Activated CD8-positive, alpha-beta memory T cell treated with anti-CD3 and anti-CD28 coated beads for 48 hours (primary cell): ENCODE measurements at places on chromosomes 1 and 21.

GRCh38 chr1:10975567-10976326, 36.7 kb upstream of the TARDBP start:
- DNase-seq, result no peak

DNA sequence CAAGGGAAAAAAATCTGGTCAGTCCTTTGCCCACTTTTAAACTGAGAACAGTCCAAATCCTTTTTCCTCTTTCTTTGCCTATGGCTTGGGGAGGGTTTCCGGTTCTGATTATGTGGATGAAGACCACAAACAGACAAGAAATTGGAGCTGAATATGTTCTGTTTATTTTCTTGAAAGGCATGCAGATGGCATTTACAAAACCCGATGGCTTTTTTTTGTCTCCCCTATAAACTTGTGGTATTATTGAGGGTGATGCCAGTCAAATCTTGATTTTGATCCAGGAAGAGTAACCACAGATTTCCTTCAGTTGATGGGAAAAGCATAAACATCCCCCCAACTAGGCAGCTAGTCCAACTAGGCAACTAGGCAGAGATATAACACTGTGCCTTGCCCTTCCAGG, 38.9 kb downstream of the PLPP3 start:
- no peak for DNase-seq

DNA sequence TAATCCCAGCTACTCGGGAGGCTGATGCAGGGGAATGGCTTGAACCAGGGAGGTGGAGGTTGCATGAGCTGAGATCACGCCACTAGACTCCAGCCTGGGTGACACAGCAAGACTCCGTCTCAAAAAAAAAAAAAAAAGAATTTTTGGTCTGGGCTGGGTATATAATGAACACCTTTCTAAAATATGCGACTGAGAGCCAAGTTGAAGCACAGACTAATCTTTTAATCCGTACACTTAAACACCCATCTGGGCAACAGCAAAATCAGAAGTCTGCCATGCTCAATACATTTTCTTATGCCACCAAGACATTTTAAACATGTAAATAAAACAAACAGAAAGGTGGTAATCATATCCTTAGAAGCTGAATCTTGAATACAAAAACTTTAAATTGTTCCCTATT, 31.6 kb upstream of the ABCB10 start:
- no peak for DNase-seq

DNA sequence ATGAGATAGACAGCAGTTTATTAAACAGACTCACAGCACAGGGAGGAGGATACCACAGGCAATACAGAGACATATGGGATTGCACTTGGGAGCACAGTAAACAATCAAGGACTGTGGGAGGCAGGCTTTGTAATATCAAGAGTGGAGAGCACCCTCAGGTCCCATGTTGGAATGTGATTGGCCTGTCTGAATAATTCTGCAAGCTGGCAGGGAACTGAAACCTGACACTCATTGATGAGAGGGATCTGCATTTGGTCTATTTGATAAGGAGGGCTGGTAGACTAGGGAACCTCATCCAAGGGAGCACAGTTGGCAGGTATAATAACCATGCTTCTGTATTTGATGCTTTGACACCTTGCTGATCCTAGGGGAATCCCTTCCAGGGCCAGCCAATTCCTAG, 69.9 kb upstream of the PRMT6 start:
- no peak for DNase-seq

GRCh38 chr1:154463512-154463990, 38.5 kb upstream of the TDRD10 start:
- no peak for DNase-seq

GRCh38 chr1:115317101-115318012, 20.7 kb downstream of the NGF start:
- DNase-seq, result no peak

- DNase-seq, result no peak
Observed at GRCh38 chr1:177023726-177024125, 140.8 kb downstream of the ASTN1 start.

DNA sequence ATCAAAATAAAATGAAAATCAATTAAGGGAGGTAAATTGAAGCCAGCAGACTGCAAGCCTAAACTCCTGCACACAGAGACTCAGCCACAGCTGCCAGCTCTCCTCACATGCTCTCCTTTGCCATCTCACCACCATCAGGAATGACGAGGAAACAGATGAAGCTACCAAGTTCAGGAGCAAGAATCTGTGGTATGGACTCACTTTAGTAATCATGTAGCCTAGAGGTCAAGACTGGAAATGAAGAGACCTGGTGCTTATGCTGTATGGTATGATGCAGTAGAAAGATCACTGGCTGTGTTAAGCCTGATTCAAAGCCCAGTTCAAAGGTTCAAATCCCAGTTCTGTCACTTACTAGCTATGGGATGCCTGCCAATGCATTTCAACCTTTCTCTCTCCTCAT, 78.9 kb upstream of the CAMK1G start:
- DNase-seq, result no peak

GRCh38 chr21:32135401-32136363, 143.2 kb downstream of the MIS18A start:
- DNase-seq, result no peak

DNA sequence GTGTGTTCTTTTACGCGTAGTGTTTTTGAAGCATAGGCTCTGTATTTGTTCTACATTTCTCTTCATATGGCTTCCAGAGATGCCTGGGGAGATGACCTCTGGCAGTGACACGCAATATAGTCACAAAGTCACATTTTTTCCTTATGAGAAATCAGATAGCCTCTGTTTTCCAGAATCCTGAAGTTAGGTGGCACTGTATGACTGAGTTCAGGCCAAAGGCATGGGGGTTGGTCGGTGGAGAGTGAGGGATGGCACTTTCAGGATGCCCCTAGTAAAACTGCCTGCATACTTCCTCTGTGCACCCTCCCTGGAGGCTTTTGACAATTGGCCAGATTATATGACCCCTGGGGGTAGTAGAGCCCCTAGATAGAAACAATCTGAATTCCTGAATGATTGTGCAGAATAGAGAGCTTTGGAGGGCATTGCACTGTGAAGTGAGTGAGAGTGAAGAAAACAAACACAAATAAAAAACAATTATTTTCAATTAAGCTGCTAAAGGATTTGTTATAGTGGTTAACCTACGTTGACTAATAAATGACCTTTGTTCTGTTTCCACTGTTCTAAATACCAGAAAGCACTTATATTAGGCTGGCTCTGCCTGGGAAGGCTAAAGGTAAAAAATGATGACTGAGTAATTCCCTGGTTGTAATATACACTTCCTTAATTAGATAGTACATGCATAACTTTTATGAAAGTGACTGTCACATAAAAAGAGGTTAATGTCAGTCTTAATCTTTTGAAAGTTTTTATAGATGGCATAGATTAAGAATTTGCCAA, 1660.8 kb downstream of the PLA2G4A start:
- no peak for DNase-seq

DNA sequence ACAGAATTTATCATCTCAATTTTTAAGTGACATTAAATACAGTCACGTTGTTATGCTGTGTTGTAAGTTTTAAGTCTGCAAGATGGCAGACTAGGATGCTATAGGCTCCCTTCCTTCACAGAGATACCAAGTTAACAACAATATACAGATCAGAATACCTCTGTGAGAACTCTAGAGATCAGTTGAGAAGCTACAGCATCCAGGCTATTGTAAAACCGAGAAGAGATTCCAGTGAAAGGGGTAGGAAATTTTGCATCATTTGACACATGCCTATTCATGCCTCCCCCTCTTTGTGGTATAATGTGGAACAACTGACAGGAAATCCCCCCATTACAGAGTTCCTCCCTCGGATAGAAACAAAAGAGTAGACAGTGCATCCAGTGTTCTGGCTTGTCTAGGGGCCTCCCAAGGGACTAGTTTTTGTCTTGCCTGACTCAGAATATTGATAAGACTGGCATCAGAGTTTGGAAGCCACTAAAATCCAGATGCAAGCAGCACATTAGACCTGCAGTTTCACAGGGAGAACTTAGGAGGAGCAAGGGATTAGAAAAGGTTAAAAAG, 80.6 kb downstream of the LBR start:
- DNase-seq, result no peak

- no peak for DNase-seq
Observed at GRCh38 chr1:208421486-208421885, 177.3 kb upstream of the PLXNA2 start.

GRCh38 chr1:145961425-145962156, 2.8 kb downstream of the ANKRD34A start:
- DNase-seq, result peak; percentile 39

DNA sequence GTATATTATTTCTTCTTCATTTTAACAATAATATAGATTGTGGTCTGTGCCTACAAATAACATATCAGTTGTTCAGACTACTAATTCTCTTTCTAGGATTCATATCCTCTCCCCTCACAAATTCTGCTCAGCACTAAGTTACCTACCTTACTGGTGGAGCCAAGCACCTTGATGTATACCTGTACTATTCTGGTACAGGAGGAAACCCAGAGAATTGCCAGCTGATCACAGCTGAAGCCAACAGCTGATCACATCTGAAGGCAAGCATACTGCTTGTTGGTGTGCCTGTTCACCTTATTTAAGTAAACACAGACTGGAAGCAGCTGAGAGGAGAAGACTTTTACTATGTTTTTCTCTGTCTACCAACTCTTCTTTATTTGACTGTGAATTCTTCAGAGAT, 101.8 kb downstream of the PBX1 start:
- no peak for DNase-seq

DNA sequence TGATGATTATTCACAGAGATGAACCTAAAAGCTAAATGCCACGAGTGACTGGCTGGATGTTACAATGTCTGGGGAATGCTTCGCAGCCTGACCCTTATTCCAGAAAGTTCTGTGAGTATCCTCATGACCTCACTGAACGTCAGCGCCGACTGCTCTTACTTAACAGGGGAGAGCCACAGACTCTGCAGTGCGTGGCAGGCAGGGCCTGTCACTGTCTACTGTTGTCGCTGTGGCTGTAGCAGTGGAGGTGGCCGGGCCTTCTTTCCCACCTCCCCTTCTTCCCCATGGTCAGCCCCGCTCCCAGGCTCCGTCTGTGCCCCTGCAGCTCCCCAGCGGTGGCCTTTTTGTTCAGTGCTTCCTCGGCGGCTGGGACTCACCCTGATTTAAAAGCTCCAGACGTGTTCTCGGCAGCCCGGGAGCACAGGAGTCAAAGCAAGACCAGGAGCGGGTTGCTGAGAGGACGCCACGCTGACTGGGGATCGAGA, 52.2 kb upstream of the TARBP1 start:
- DNase-seq, result no peak

DNA sequence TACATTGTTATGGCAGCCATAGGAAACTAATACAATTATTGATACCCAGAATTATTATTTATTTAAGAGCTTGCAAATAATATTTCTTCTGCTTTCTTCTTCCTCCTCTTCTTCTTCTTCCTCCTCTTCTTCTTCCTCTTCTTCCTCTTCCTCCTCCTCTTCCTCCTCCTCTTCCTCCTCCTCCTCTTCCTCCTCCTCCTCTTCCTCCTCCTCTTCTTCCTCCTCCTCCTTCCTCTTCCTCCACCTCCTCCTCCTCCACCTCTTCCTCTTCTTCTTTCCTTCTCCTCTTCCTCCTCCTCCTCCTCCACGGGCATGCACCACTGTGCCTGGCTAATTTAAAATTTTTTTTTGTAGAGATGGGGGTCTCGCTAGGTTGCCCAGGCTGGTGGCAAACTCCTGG, 95.6 kb upstream of the BCAR3 start:
- no peak for DNase-seq

GRCh38 chr1:226021401-226021800, 22.3 kb upstream of the SDE2 start:
- no peak for DNase-seq

- DNase-seq, result no peak
Observed at GRCh38 chr21:44756423-44757185, 45.0 kb downstream of the UBE2G2 start.

- DNase-seq, result no peak
Observed at GRCh38 chr1:145757420-145757819, 38.1 kb downstream of the CD160 start.

DNA sequence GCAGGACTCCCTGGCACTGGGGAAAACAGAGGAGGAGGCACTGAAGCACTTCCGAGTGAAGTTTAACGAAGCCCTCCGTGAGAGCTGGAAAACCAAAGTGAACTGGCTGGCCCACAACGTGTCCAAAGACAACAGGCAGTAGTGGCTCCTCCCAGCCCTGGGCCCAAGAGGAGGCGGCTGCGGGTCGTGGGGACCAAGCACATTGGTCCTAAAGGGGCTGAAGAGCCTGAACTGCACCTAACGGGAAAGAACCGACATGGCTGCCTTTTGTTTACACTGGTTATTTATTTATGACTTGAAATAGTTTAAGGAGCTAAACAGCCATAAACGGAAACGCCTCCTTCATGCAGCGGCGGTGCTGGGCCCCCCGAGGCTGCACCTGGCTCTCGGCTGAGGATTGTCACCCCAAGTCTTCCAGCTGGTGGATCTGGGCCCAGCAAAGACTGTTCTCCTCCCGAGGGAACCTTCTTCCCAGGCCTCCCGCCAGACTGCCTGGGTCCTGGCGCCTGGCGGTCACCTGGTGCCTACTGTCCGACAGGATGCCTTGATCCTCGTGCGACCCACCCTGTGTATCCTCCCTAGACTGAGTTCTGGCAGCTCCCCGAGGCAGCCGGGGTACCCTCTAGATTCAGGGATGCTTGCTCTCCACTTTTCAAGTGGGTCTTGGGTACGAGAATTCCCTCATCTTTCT, 75.5 kb downstream of the PIK3CD start:
- DNase-seq, result no peak

DNA sequence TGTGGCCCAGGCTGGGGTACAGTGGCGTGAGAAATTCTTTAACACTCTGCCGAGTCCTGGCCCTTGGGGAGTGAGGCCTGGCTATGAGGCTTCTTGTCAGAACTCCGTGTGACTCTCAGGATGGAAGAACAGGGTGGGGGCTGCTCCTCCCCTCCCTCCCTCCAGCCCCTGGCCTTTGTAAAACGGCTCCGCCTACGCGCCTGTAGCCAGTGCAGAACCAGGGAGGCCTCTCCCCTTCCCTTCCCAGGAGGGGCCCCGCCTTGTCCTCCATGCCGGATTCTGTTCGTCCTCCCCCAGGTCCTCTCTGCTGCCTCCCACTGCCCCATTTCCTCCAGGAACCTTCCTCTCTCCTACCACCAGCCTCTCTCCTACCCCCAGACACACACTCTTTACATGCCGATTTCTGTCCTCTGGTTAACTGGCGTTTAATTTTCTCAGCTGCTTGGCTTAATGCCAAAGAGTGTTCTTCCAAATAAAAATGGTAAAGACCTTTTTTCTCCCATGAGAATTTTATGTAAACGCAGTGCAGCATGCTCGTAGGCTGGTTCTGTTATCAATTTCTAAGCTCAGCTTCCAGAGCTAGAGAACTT, 21.0 kb downstream of the PDE9A start:
- DNase-seq, result no peak

- no peak for DNase-seq
Observed at GRCh38 chr21:41612674-41613532, 104.9 kb upstream of the TMPRSS2 start.

- no peak for DNase-seq
Observed at GRCh38 chr1:204514828-204515227, 1.4 kb upstream of the MDM4 start.

GRCh38 chr1:83670909-83671565, 327.9 kb downstream of the TTLL7 start:
- DNase-seq, result no peak

GRCh38 chr21:28018741-28019669, 973.7 kb downstream of the LTN1 start:
- no peak for DNase-seq
